ENCODE measurements at places on chromosomes 7 and 10.

- no peak for DNase-seq
Measured at GRCh38 chr7:107078517-107078966, 34.0 kb downstream of the PRKAR2B start.

GRCh38 chr10:68135922-68136792 is 26.9 kb downstream of the MYPN start:
- no peak for DNase-seq

DNA sequence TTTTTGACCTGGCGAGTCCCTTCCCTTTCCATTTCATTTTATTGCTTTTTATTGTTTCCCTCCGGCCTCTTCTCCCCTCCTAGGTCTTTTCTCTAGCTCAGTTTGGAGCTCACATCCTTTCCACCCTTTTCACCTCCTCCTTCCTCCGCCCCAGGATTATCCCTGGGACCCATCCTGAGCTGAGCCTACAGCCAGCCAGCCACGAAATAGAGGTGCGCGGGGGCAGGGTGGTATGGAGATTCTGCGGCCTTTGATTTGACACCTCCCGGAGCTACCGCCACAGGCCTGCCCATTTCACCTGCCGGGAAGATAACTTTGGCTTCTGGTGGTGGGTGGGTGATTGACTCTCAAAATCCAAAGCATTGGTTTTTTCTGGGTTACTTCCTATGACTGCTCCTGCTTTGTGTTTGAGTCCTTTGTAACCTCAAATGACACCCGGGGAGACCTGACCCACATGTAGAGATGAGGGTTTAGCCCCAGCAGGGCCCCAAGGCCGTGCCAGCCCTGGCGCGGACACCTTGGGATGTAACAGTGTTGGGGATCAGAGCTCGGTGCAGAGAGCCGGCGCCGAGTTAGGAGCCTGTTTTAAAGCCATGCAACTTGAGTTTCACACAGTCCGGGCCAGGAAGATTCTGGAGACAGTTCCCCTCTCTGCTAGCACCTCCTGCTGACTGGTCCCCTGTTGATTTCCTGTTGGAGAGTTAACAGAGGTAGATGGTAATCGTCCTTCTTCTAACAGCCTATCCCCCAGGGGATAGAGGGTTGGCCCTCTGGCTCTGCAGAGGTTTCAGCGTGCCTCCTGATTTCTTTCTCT is 1.5 kb downstream of the DUSP5 start:
- DNase-seq: no peak

GRCh38 chr10:125953778-125954385 is 57.5 kb downstream of the FANK1 start:
- DNase-seq: no peak

GRCh38 chr7:21690705-21691104 is 147.9 kb downstream of the DNAH11 start:
- no peak for DNase-seq

DNA sequence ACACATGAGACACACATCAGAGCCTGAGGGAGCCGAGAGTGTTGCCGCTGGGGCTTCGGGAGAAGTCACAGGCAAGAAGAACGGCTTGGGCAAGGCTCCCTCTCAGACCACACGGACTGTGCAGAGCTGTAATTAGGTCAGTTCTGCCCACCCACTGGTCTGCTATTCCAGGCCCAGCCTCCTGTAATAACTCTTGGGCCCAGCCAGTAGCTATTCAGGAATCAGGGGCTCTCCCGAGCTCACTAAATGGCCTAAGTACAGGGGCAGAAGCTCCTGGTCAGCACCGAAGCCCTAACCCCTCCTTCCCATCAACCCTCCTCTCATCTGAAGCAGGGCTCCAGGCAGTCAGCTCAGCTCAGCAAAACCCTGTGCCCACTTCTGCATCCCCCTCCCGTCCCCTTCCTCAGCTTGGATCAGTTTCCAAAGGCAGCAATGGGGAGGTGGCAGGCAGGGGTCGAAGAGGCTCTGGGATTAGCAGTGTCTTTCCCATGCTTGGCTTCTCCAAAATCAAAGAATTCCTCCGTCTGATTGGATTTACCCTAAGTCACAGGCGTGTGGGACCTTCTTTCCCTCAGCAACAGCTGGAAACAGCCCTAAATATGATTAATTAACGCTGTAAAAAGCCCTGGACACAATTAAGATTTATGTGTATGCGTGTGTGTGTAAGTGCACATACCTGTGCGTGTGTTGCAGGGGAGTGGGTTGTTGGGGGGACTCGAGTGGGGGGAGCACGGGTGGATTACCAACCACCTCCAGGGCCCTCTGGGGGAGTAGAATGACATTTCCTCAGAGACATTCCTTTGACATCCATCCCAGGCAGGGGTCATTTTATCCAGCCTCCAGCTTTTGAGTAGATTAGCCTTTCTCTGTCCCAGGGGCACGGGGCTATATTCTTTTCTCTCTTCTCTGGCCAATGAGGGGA is 48.4 kb upstream of the BTRC start:
- no peak for DNase-seq

Data from activated T-cell treated with anti-CD3 and anti-CD28 coated beads for 1 hour (primary cell).